Astrocyte of the spinal cord (primary cell): ENCODE measurements at places on chromosomes 3 and 15.

GRCh38 chr15:101566748-101567488, 77.4 kb upstream of the PCSK6 start:
- DNase-seq: no peak

GRCh38 chr3:168470380-168470779, 374.7 kb upstream of the GOLIM4 start:
- no peak for DNase-seq

- no peak for DNase-seq
Observed at GRCh38 chr3:45093176-45093575, 53.0 kb downstream of the CDCP1 start.

DNA sequence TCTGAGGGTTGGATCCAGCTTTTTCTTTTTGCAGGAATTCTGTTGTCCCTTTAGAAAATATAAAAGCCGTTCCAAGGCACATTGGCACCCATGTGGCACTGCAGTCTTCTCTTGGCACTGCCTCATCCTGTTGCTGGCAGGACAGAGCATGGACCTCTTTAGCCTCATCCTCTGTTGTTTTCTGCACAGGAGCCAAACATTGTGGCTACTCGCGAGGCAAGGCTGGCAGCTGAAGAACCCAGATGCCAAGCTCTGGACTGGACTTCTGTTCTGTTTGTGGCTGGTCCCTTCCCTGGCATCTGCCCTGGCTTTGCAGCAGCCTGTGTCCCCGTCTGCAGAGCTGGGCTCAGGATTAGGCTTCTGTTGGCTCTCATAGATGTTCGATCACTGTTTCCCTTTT, 224.7 kb upstream of the TBC1D5 start:
- no peak for DNase-seq

DNA sequence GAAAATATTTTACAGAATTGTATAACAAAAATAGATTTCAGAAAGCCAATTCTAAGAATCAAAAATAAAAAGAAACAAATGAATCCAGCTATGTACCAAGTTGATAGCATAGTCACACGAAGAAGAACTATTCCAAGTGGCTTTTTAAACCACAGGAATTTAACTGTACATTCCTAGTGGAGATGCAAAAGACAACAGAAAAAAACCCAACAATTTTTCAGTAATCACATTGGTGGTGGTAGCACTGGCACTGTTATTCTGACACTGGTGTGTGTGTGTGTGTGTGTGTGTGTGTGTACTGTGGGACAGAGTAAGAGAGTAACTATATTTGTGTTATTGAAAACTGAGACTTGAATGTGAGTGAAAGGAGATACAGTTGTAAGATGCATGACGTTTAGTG, 9.1 kb downstream of the BFSP2 start:
- peak; percentile 66 for DNase-seq

DNA sequence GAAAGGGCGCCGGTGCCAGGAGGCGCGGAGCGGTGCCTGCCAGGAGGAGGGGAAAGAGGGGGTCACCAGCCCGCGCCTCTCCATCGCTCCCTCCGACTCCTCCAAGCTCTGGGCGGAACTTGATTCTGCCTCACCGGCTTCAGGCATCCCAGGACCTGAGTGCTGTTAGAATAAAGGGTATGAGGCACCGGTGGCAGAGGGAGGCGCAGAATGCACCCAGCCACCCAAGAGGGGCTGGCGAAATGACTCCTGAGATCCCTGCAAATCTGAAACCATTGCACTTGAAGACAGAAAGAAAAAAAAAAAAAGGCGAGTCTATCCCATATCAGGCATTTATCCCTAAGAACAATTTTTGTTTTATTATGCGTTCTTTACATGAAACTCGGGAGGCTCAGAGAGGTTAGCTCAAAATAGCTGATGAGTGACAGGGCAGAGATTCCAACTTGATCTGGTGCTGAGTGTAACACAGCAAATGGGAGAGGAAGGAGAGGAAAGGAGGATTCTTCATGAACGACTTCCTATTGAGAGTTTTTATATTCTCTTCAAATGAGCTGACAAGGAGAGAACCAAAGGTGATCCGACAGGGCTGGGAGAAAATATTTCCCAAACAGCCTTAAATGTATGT, 157.0 kb upstream of the FRMD4B start:
- DNase-seq: no peak

- DNase-seq: no peak
Observed at GRCh38 chr3:172630316-172630715, 80.6 kb downstream of the NCEH1 start.

- no peak for DNase-seq
Observed at GRCh38 chr3:21509731-21510470, 241.1 kb downstream of the ZNF385D start.

DNA sequence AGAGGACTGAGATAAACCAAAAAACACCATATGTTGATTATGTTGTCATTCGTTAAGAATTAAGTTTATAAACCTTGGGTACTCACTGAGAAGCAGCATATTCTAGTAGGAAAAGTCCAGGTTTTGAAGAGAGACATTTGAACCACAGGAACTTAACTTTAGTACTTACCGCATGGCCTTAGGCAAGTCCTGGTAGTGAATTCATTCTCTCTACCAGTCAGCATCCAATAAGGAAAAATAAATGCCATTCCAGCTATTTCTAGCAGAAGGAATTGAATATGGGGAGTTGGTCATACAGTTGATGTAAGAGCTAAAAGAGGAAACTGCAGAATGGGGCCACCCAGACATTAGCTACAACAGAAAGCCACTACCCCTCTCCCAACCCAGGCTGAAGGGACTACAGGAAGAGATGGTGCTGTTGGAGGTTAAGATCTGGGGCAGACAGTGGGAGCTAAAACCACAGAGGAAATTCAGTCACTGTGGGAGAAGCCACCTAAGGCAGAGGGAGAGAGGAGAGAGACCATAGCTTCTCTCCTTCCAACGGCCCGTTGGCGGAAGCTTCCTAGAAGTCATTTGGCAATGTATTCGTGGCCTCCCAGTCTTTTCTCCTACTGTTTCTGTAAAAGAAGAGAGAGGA, 133.8 kb upstream of the RARB start:
- no peak for DNase-seq

DNA sequence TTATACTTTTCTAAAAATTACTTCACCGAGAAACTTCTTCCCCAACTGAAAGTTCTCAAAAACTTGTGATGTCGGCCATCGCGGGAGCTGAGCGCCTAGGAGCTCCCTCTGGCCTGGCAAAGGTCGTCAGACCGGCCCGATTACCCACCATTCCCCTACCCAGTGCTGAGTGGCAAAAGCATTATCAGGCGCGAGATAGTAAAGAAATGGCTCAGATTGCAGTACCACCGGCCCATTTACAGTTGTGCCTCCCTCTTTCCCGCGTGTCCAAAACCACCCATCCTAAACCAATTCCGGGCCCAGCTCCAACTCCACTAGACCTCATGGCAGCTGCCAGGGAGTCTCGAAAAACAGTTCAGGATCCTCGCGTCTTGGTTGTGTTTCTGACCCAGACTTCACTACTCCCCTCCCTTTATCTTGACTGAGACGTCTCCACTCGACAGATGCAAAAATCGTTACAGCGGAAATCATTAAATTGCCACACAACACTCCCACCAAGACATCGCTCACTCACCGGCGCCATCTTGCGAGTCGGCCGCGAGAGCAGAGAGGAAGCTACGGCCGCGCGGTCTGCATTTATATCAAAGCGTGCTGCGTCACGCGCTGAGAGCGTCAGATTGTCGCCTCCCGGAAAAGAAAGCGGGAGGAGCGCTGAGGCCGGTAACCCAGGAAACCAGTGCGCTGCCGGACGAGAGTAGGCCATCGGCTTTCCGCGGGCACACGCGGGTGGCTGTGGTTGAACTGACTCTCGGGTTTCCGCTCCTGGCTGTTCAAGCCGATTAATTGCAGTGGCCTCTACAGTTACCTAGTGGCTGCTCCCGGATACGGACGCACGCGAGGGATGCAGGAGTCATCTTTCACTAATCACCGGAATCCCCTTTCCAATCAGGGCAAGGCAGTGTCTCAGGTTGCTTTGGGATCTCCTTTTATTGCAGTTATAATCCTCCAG, at the start of gene RPL22L1:
TSS of gene RPL22L1 (minus strand) at position 551 of the 949 bp plus-strand sequence. CDS start at position 523, 28 bp downstream.
- DNase-seq: peak; percentile 97

- DNase-seq: no peak
Observed at GRCh38 chr3:197820550-197821335, 29.7 kb downstream of the LRCH3 start.

GRCh38 chr3:154176036-154176435, 54.8 kb downstream of the ARHGEF26 start:
- DNase-seq: no peak

DNA sequence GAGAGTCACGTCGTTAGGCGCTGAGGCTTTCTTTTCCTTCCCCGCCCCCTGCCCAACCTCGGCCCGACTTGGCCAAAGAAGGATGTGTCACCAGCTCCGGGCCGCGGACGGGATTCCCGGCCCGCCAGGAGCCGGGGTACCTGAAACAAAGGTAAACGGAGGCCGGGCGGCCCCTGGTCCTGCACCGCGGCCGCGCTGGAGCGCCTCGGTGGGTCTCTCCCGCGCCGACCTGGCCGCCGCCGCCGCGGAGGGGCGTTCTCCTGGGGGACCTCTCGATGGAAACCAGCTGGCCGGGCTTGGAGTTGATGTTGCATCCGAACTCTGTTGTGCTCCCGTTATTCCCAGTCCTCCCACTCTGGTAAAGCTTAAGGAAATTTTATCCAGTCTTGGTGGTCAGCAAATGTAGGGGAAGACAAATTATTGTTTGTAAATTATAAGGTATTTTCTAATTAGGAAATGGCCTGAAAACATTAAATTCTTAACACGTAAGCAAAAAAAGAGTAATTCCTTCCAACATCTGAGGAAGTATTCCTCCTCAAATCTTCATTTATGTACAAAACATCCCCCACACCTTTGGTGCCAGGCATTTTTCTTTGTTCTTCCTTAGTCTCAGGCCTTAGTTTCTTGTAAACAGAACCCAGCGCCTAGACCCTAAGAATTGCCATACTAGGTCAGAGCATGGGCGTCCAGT, 888 bp downstream of the PPP2R3A start:
- peak; percentile 34 for DNase-seq

DNA sequence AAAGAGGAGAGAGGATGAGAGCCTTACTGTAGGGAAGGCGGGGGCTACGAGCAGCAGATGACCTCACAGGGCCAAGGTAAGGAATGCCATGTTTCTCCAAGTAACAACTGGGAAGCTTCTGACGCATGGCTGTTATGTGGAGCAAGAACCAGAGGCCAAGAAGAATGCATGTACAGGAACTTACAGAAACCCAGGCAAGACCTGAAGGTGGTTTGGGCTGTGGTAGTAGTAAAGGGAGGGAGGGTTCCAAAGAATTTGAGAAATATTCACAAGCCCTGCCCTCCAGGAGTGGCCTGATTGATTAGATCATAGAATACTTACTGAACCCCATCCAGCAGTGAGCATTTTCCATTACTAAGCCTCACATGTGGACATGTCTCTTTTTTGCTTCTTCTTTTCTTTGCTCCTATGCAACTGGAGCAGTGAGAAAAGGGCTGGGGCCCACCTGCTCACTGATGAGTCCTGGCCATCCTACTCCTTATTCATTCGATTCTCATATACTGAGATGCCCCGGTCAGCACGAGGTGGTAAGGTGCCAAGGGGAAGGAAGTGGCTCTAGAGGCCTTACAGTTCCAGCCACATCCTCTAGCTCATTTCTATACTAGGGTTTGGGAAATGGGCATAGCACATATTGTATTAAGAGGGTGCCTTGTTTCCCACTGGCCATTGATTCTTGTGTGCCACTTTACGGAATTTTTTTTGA, 8.3 kb upstream of the SLC12A8 start:
- DNase-seq: no peak

DNA sequence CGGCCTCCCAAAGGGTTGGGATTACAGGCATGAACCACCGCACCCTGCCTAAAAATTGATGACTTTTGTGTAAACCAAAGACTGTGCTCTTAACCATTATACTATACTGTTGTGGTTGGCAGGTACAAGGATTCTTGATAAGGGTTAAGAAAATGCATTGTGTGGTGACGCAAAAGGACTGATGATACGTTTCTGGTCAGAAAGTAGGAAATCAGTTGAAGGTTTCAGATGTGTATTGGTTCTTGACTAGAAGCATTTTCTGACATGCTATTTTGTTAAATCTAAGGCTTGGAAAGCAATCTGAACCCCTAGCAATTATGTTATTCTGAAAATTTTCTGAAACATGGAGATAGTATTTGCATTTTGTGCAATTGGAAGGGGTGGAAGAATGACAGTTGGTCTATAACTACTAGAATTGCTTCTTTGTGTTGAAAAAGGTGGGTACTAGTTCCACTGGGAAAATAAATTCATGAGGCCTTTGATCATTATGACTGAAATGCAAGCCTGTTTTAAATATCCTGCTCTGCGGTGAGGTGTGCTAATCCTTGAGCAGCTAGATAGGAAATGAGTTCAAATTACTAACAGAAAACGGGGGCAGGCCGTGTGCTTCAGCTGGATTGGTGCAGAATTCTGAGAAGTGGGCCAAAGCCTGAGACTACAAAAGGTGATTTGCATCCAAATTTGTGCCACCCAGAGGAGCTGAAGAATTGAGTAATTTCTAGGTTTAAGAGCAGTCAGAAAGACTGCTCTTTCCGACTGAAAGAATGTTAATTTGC, 66.0 kb upstream of the LRRFIP2 start:
- DNase-seq: no peak

- DNase-seq: no peak
Observed at GRCh38 chr3:134859341-134859740, 64.3 kb downstream of the EPHB1 start.

- DNase-seq: no peak
Observed at GRCh38 chr3:181613191-181613590, 98.5 kb upstream of the SOX2 start.

DNA sequence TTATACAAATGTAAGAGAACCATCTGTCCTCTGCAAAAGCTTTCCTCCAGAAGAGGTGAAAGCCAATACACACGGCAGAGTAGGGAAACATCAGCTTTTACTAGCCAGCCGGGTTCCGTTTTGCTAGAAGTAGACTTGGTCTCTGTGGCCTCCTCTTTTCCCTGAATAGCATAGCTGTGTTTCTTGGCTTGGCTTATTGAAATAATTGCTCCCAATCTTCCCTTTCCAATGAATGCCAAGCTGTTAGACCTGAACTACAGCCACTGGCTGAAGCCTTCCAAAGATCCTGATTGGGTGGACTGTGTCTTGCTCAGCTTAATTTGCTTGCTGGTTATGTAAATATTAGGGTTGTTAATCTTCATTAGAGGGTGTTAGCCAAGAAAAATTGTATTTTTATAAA, 157.8 kb upstream of the ROPN1 start:
- no peak for DNase-seq
